ENCODE measurements at places on chromosomes 2 and 18.

GRCh38 chr2:239601880-239602279 is 201.1 kb upstream of the HDAC4 start:
- H3K27me3 ChIP-seq, result peaks cover 15% of the 10 kb centered on the region
- H3K4me1 ChIP-seq, result peaks cover 29% of the 10 kb centered on the region
- no peak overlapping the region for H3K27ac ChIP-seq
- no peak overlapping the region for H3K4me3 ChIP-seq
- no peaks in the 10 kb centered on the region for H3K36me3 ChIP-seq

GRCh38 chr2:33426666-33427231 is 49.7 kb upstream of the RASGRP3 start:
- peaks cover 4% of the 10 kb centered on the region for H3K36me3 ChIP-seq
- no peak for DNase-seq
- H3K4me1 ChIP-seq, result no peaks in the 10 kb centered on the region
- H3K4me3 ChIP-seq, result no peak overlapping the region
- peaks cover 7% of the 10 kb centered on the region for H3K27me3 ChIP-seq
- H3K27ac ChIP-seq, result no peak overlapping the region

DNA sequence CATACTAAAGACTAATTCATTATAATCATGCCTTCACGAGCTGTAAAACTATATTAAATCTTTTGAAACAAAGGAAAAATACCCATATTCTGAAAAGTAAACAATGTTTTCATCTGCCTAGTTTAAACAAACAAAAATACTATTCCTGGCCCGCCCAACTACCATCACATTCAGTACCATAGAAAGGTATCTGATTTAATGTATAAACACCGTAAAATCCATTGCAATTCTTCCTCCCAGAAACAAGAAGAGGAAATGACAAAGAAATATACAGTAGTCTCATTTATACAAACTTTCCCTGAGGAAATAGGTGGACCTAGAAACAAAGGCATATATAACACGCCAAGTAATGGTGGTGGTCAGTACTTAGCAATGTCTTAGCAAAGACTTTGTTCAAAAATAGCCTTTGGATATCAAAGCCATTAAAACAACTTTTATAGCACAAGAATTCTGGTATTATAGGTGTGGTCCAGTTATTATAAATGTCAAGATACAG is 71.2 kb downstream of the COBLL1 start:
- no peak overlapping the region for H3K4me3 ChIP-seq
- H3K27me3 ChIP-seq, result peaks cover 4% of the 10 kb centered on the region
- H3K27ac ChIP-seq, result no peak overlapping the region
- DNase-seq, result no peak

DNA sequence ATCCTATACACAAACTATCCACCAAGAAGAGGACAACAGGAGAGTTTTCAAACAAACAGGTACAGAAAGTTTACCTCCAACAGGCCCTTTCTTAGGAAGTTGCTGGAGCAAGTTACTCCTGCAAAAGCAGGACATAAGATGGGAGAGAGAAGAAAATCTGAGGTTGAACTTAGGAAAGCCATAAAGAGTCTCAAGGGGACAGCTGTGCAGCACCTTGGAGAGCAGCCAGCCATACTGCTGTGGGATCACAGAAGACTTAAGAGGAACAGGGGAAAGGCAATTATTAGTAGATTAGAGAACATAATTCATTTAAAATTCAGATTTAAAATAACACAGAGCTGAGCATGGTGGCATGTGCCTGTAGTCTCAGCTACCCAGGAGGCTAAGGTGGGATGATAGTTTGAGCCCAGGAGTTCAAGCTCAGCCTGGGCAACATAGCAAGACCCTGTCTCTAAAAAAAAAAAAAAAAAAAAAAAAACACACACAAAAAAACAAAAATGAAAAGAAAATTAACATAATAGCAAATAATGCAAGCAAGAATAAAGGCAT is 148.1 kb upstream of the SIX3 start:
- peaks cover 81% of the 10 kb centered on the region for H3K27me3 ChIP-seq
- H3K36me3 ChIP-seq, result no peaks in the 10 kb centered on the region
- no peak overlapping the region for H3K4me3 ChIP-seq
- peak; percentile 68 for DNase-seq

DNA sequence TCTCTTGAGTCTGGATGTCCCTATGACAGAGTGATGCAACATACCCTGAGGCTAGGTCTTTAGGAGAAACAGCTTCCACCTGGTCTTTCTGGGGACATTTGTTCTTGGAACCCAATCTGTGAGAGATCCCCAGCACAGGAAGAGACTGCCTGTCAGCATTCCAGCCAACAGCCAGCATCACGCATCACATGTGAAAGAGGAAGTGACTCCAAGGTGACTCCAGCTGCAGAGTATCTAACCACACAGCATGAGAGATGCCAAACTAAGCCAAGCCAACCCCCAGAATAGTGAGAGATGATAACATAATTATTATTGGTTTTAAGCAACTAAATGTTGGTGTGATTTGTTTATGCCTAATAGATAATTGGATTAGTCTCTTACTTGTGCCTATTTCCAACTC is 35.7 kb downstream of the C18orf63 start:
- no peak for DNase-seq
- H3K4me3 ChIP-seq, result no peak overlapping the region
- no peaks in the 10 kb centered on the region for H3K36me3 ChIP-seq

- no peaks in the 10 kb centered on the region for H3K36me3 ChIP-seq
- peaks cover 30% of the 10 kb centered on the region for H3K4me1 ChIP-seq
- no peak for DNase-seq
- H3K27me3 ChIP-seq, result no peaks in the 10 kb centered on the region
Measured at GRCh38 chr18:56516789-56517188, 121.6 kb downstream of the TXNL1 start.

DNA sequence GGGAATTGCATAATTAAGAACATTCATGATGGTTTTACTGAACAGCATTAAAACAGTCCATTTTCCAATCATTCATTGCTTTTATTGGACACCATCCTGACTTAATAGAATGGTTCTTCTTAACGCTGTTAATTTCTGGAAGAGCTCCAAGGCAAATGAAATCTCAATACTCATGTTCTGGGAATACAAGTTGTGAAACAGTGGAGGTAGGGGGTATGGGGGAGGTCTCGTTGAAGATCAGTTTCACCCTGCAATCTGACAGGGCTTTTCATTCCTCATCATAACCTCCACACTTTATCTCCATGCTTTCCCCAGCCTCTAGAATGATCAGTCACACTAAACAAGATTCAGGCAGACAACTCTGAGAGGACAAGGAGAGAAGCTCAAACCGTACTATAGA is 113.6 kb downstream of the ETAA1 start:
- DNase-seq, result no peak
- no peak overlapping the region for H3K27ac ChIP-seq
- no peaks in the 10 kb centered on the region for H3K4me1 ChIP-seq
- H3K4me3 ChIP-seq, result no peak overlapping the region
- H3K27me3 ChIP-seq, result no peaks in the 10 kb centered on the region
- no peaks in the 10 kb centered on the region for H3K36me3 ChIP-seq

DNA sequence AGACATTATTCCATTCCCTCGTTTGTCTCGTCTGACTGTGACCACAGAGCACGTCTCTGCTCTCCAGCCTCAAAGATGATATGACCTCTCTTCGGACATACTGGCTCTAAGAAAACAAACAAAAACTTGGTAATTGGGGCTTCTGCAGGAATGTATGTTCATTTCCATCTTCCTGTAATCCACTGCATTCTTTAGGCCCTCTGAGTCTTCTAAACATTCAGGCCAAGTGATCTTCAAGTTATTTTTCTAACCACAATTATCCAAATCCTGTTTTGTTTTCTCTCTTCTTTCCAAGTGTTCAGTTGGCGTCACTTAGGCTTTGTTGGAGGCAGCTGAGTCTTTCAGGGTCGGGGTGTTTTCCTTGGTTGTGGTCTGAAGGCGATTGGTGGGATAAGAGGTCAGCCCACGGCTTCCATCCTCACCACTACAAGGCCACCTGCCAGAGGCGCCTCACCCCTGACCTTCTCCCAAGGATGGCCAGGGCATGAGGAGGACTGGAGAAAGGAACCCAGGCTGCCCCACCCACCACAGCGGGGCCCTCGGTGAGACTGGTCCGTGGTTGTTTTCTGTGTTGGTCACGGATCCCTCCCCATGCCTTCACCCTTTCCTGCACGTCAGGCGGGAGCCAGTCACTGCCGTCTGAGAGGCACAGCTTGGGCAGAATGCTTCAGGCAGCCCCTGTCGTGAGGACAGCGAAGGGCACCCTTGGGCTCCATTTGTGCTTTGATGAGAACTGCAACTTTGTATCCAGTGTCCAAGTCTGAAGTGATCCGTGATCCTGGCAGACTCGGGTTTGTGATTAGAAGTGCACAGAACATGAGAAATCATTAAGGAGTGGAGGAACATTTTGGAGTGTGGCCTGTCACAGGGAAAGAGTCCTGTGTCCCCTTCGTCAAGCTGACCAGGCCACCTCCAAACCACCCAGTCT is 88.6 kb upstream of the FHL2 start:
- DNase-seq, result no peak
- no peaks in the 10 kb centered on the region for H3K4me1 ChIP-seq
- H3K27me3 ChIP-seq, result peaks cover 10% of the 10 kb centered on the region
- H3K4me3 ChIP-seq, result no peak overlapping the region

DNA sequence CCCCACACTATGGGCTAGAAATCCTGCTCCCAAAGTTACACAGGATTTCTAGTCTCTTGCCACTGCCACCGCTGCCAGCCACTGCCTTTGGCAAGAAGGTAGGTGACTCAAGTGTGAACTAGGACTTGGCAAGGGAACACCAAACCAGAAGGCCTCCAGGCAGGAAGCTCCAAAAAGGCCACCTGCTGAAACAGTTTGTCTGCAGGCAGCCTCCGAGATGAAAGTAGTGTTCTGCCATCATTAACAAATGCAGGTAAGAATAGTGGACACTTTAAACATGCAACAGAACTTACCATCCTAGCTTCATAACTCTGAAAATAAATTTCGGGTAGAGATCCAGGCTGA is 3.9 kb downstream of the ANKRD44 start:
- peaks cover 36% of the 10 kb centered on the region for H3K27me3 ChIP-seq
- DNase-seq, result no peak
- no peak overlapping the region for H3K4me3 ChIP-seq

- no peak overlapping the region for H3K4me3 ChIP-seq
- no peaks in the 10 kb centered on the region for H3K36me3 ChIP-seq
- no peak overlapping the region for H3K27ac ChIP-seq
- H3K4me1 ChIP-seq, result peaks cover 16% of the 10 kb centered on the region
- peaks cover 3% of the 10 kb centered on the region for H3K27me3 ChIP-seq
Measured at GRCh38 chr2:39849064-39849463, 70.0 kb upstream of the THUMPD2 start.

- no peak overlapping the region for H3K27ac ChIP-seq
- no peak overlapping the region for H3K4me3 ChIP-seq
- no peaks in the 10 kb centered on the region for H3K27me3 ChIP-seq
Measured at GRCh38 chr2:229810786-229811185, 96.4 kb upstream of the DNER start.

DNA sequence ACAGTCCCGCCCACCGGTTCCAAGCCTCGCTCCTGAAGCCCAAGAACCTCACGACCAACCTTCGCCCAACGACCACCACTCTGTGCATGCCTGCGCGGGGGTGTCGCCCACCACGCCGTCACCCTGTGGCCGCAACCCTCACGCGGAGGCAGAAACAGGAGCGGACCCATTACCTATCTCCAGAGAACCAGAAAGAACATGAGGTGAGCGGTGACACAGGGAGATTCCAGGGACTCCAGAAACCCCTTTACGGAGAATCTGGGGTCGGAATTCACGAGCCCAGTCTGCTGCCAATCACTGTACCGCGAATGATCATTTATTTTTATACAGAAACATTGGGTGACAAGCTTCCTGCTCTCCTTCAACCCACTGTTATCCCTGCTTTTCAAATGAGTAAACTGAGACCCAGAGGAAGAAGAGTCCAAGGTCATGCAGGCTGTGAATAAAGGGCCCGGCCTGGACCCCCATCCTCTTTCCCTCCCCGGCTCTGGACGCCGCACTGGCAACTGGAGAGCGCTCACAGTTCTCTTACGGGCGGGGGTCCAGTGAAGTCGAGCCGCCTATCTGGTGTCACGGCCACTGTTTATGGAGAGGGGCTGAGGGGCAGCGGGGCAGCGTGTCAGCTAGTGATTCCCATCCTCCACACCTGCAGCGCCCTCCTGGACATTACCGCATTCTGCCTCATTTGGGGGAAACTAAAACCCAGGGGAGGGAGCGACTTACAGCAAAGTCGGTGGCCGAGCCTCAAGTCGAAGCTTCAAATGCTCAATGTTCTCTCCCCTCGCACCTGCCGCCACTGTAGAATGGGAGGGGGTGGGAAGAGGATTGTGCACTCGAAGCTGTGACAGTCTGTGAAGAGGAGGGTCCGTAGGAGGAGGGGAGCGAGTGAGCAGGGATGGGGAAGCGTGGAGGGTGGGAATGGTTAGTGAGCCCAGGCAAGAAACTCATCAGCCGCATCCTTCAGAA is 723 bp upstream of the SLC30A3 start:
- H3K27me3 ChIP-seq, result peaks cover 35% of the 10 kb centered on the region
- peak overlapping the region; percentile 82 for H3K4me3 ChIP-seq
- DNase-seq, result peak; percentile 32
- H3K36me3 ChIP-seq, result no peaks in the 10 kb centered on the region

DNA sequence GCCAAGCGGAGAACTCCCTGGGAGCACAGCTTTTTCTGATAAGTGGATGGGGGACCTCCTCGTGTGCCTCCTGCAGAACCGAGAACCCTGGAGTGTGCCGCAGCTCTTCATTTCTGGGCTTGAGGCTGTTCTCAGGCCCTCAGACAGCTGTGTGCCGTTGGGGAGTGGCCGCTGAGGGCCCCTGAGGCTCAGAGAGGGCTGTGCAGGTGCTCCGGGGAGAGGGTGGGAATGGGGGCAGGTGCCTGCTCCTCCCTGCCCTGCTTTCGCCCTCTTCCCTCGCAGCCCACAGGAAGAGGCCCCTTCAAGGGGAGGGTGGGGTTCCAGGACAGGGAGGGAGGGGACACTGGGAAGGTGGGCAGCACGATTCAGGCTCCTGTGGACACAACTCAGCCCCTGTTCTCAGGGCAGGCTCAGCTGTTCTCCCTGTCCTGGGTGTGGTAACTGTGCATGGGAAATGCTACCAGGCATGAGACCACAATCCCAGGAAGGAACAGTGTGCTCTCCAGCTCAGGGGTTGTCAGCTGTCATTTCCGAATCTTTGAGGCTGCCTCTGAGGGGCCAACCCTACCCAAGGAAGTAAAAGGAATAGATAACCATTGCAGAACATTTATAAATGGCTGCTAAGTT is 11.3 kb downstream of the LCT start:
- DNase-seq, result no peak
- H3K27ac ChIP-seq, result no peak overlapping the region
- no peaks in the 10 kb centered on the region for H3K27me3 ChIP-seq
- H3K36me3 ChIP-seq, result no peaks in the 10 kb centered on the region
- peaks cover 13% of the 10 kb centered on the region for H3K4me1 ChIP-seq

- peaks cover 1% of the 10 kb centered on the region for H3K36me3 ChIP-seq
- no peak for DNase-seq
- H3K4me1 ChIP-seq, result peaks cover 68% of the 10 kb centered on the region
- H3K27ac ChIP-seq, result no peak overlapping the region
- H3K27me3 ChIP-seq, result no peaks in the 10 kb centered on the region
Measured at GRCh38 chr2:9552219-9553178, 3.1 kb downstream of the ADAM17 start.

DNA sequence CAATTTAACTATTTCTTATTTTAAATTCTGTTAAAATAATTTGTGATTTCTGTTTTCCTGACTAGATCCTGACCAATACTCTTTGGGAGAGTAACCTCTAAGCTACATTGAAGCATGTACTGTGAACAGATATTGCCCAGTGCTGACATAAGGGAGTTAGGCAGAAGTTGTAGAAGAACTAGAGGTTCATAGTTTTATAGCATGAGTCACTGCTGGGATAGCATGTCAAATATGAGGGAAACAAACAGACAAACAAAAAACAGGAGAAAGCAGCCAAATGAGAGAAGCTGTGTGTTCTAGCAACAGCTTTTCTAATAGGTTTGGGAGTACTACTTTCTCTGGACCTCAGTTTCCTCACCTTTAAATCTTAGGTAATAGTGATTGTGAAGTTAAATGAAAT is 72.4 kb downstream of the CERS6 start:
- no peaks in the 10 kb centered on the region for H3K27me3 ChIP-seq
- no peak overlapping the region for H3K27ac ChIP-seq
- no peak for DNase-seq
- H3K36me3 ChIP-seq, result peaks cover 6% of the 10 kb centered on the region
- H3K4me1 ChIP-seq, result peaks cover 25% of the 10 kb centered on the region
